ENCODE measurements at places on chromosomes 3 and 15. TPM values are rescaled to one million over a fixed set of nuclear protein-coding genes. Genes with fewer than 3 reads are reported as not detected.

DNA sequence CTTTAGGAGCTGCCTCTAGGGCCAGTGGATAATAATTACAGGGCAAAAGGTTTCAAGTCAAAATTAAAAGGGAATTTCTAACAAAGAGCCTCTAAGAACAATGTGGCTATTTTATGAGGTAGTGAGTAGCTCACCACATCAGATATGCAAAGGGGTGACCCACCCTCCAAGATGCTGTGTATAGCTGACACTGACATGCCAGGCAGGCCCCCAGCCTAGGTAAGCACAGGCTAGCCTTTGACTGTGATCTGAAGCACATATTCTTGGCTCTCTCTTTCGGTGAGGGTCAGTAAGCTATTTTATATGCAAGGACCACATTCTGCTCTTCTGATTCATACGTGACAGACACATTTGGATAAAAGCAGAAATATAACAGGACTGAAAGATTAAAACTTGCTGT, 2.8 kb upstream of the THSD4 start:
- H3K27ac ChIP-seq = no peak overlapping the region
- H3K36me3 ChIP-seq = no peaks in the 10 kb centered on the region
- H3K4me1 ChIP-seq = peaks cover 8% of the 10 kb centered on the region
- H3K27me3 ChIP-seq = peaks cover 6% of the 10 kb centered on the region
- no peak overlapping the region for H3K4me3 ChIP-seq

AZI2 gene
- 49.3 TPM for polyA plus RNA-seq

LRRC57 gene
- polyA plus RNA-seq = 22.2 TPM

SYNPR gene
- 0.87 TPM for polyA plus RNA-seq

DNA sequence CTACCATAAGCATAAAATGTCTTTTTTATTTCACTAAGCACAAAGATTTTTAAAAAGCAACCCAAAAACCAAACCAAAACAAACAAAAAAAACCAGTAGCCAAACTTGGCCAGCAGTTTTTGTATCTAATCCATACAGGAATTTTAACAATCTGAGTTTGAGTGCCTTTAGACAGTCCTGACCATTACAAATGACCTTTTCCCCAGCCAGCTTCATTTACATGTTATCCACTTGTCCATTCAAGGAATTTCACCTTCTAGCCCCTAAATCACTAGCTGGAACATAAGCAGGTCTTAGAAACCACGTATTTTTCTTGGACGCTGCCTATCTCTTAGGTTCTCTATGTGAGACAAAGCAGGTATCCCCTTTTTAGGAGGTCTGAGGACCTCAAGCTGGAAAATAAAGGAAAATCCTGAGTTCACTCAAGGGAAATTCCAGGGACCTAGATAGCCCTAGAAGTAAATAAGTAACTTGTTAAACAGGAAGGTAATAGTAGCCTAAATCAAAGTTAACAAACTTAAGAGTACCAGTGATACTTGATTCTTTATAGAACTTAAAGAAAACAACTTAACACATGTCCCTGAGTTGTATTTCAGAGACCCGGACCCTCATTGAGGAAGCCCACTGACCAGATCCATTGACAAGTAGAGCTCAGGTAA, 34.2 kb downstream of the CIP2A start:
- no peaks in the 10 kb centered on the region for H3K4me1 ChIP-seq
- no peak overlapping the region for H3K4me3 ChIP-seq
- no peaks in the 10 kb centered on the region for H3K27me3 ChIP-seq
- DNase-seq = peak; percentile 35
- H3K36me3 ChIP-seq = peaks cover 3% of the 10 kb centered on the region
- H3K27ac ChIP-seq = peak overlapping the region; percentile 20

- H3K27me3 ChIP-seq = peaks cover 8% of the 10 kb centered on the region
- H3K4me1 ChIP-seq = no peaks in the 10 kb centered on the region
- H3K27ac ChIP-seq = no peak overlapping the region
These were observed 254.2 kb upstream of the SLCO3A1 start for GRCh38 chr15:91599261-91599660.

DNA sequence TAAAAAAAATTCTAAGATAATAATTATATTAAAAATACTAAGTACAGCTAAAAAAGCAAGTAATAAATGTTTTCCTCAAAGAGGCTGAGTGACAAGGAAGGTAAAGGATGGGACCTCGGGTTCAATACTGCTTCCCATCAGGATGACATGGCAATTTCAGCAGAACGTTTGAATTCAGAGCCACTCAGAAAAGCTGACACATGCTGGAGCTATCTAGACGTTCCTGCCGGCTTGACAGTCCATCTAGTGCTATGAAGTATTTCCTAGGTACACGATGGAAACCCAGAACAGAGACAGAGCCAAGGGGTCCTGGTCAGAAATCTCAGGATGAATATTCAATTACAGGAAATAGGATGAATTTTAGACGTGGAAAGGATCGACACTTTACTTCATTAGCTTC, 361.8 kb downstream of the FGF12 start:
- DNase-seq = no peak
- no peaks in the 10 kb centered on the region for H3K4me1 ChIP-seq
- H3K27me3 ChIP-seq = no peaks in the 10 kb centered on the region
- H3K36me3 ChIP-seq = no peaks in the 10 kb centered on the region
- H3K4me3 ChIP-seq = no peak overlapping the region

GRCh38 chr3:174737966-174738365, 121.2 kb upstream of the NAALADL2 start:
- no peak overlapping the region for H3K27ac ChIP-seq
- no peak overlapping the region for H3K4me3 ChIP-seq
- no peaks in the 10 kb centered on the region for H3K36me3 ChIP-seq

- H3K4me1 ChIP-seq = no peaks in the 10 kb centered on the region
- no peaks in the 10 kb centered on the region for H3K27me3 ChIP-seq
- DNase-seq = no peak
- no peak overlapping the region for H3K27ac ChIP-seq
- H3K36me3 ChIP-seq = peaks cover 18% of the 10 kb centered on the region
These were observed 45.1 kb upstream of the PLXND1 start for GRCh38 chr3:129651435-129652202.
